Kidney (tissue), 22 donors: ENCODE measurements at places on chromosomes 2 and 18. TPM values are rescaled to one million over a fixed set of nuclear protein-coding genes. Genes with fewer than 3 reads are reported as not detected.

MARCHF4 gene
- not detected for total RNA-seq

GRCh38 chr2:105287692-105288091 is 41.8 kb downstream of the TGFBRAP1 start:
- no peak for DNase-seq

ALPP gene
- not detected for total RNA-seq

GRCh38 chr2:288758-289361 is 969 bp upstream of the ALKAL2 start:
- no peak for DNase-seq

GRCh38 chr2:231575612-231576256 is 16.9 kb upstream of the TEX44 start:
- DNase-seq = no peak

DNAJC5G gene
- total RNA-seq = not detected

SCG2 gene
- 0.57 TPM for total RNA-seq

DNA sequence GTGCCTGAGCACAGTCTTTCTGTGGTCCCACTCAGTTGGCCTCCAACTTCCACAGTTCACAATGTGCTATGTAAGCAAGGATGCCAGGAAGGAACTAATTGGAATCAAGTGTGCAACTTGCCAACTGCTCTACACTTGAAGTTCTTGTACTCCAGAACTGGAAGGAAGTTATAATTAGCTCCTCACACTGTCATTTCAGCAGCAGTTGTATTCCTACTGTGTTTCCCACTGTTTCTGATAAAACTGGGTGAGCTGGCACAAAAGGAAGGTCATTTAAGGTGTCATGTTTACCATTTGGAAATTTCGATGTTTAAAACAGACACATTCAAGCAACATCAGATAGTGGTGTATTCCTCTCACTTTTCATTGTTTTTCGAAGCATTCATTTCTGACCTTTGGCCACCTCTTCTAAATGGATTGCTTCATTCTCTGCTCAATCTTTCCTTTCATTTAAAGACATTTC is 84.2 kb downstream of the ANTXR1 start:
- DNase-seq = no peak

- no peak for DNase-seq
Measured at GRCh38 chr2:127108090-127108523, 1.2 kb upstream of the BIN1 start.

UGT1A4 gene
- total RNA-seq = 1.1 TPM

DNA sequence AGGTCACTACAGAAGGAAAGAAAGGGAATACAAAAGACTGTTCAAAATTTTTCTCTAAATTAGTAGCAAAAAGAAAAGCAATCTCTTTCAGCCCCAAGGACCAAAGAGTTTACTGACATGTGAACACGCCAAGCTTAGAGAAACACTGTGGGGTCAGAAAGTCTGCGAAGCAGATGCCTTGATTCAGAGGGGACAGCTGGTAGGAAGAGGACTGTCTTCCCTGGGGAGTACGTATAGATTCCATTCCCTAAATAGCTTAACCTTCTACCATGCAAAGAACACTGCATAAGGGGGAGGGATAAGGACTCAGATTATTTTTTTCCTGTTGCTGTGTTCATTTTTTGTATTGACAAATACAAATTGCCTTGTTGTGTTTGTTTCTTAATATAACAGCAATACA is 96.1 kb downstream of the IRS1 start:
- no peak for DNase-seq

- no peak for DNase-seq
Measured at GRCh38 chr18:42025974-42026625, 71.1 kb downstream of the PIK3C3 start.

ROCK2 gene
- total RNA-seq = 58.3 TPM

TSPYL6 gene
- total RNA-seq = not detected

- DNase-seq = no peak
Measured at GRCh38 chr2:56267415-56267788, 83.6 kb downstream of the CCDC85A start.

DNA sequence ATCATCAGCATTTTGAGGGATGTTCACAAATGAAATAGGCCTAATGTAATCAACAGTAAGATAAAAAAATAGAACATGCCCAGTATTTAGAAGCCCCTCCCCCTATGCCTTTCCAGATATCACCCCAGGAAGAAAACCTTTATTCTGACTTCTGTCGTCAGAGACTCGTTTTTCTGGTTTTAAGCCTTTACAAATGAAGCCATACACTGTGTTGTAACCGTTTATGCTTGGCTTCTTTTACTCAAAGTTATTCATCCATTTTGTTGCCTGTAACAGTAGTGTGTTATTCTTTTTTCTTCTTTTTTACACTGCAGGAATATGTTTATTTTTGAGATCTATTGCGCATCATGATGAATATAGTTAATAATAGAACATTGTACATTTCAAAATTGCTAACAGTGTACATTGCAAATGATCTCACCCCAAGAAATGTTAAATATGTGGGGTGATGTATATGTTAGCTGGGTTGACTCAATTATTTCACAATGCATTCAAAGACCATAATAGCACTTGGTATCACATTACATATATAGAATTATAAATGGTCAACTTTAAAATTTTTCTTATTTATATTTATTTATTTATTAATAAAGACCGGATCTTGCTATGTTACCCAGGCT is 28.1 kb upstream of the PNPT1 start:
- DNase-seq = no peak

DNA sequence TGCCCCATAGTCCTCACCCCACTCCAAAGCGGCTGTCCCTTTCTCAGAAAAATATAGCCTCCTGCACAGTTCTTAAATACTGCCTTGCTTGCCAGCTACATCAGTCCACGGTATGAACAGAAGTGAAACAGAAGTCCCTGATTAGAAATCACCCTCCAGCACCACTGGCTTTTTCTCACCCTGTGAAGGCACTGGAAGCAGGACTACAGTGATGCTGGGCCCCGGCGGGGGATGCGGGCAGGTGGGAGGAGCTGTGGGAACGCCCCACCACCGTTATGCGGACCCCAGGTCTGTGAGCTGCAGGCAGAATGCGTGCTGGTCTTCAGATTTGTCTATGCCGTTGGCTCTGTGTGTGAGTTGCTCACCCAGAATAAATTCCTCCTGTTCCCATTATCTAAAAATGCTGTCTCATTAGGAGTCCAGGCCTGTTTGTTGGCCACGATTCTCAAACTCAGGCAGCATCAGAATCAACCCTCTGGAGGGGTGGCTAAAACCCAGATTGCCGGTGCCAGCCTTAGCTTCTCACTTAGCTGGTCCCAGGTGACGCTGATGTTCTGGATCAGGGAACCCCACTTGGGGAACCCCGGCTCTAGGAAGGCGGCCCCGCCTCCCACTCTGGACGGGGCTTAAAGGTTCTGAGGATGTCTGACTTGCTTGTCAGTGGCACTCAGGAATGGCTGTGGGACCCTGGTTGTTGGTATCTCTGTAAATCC is 224.8 kb upstream of the PXDN start:
- DNase-seq = no peak

NXPH2 gene
- total RNA-seq = 0.57 TPM

GRCh38 chr2:106789185-106789584 is 96.8 kb downstream of the ST6GAL2 start:
- no peak for DNase-seq

- DNase-seq = peak; percentile 43
Measured at GRCh38 chr2:235623111-235623510, 129.3 kb downstream of the AGAP1 start.

- peak; percentile 45 for DNase-seq
Measured at GRCh38 chr2:54107903-54108615, 7.4 kb upstream of the ACYP2 start.

CNGA3 gene
- not detected for total RNA-seq

DNA sequence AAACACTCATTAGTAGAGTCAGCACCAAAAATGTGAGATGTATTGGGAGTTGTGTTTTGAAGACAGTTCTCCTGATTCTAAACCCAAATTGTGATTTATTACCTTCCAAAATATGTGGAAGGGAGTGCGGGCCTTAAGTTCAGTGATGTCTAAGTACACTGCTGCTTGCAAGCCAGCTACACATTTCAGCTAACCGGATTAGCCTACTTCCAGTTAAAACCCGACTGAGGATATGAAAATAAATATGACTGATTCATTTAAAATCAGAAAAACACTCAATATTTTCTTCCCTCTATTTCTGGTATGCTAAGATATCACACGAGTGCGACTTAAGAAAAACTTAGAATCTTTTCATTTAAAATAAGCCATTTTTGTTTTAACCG is 907 bp downstream of the FHL2 start:
- no peak for DNase-seq

- no peak for DNase-seq
Measured at GRCh38 chr2:225531559-225531958, 132.0 kb downstream of the NYAP2 start.
